Activated naive CD4-positive, alpha-beta T cell (primary cell): ENCODE measurements at places on chromosomes 2 and 18.

DNA sequence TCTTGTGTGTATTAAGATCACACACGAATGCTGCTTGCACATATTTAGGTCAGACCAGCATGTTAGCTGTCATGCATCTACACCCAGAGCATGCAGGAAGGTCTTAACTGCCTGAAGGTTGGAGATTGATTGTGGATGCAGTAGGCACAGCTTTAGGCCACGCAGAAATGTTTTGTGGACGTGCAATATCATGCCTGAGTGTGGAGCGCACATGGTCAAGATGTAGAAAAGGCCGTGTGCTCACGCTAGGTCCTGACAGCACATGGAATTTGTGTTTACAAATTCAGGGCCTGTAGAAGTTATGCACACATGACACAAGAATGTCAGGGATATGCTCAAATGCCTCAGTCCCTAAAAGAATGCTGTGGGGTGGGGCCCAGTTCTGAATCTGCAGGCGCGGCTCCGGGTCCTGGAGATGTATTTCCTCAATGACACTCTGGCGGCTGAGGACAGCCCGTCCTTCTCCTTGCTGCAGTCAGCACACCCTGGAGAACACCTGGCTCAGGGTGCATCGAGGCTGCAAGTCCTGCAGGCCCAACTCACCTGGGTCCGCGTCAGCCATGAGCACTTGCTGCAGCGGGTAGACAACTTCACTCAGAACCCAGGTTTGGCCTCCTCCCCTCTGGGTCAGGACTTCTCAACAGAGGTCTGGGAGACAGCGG, 27.9 kb downstream of the MARCO start:
- DNase-seq: no peak

- DNase-seq: no peak
Observed at GRCh38 chr2:7020059-7020458, 102.8 kb downstream of the RNF144A start.

- DNase-seq: no peak
Observed at GRCh38 chr2:26612522-26613240, 28.5 kb downstream of the CIB4 start.

- no peak for DNase-seq
Observed at GRCh38 chr2:39513641-39514094, 76.6 kb upstream of the MAP4K3 start.

DNA sequence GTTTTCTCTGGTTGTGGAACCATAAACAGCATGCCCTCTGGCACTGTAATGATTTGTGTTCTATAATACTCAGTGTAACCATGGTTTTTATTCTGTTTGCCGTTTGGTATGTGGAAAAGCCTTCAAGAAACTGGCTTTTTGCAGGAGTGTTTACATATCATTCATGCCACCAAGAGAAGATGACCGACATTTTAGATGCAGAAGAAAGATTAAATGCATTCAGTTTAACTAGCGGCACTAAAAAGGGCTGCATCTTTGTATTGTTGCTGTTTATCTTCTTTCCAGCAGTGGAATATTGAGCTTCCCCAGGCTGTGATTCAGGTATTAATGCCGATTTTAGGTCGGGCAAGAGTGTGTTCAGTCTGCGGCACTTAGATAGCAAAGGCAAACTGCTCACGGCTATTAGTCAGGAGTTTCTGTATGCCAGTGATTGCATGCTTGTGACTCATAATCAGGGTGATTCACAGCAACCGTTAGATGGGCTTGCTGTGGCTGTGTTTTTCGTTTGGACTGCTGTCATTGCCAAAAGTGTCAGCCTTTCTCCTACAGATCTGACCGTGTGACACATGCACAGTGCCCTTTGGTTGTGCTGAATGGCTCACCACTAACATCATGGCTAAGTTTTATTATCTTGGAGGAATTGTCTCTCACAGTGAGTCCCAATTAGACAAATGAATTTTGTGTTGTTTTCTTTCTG, 479.7 kb downstream of the PARD3B start:
- no peak for DNase-seq

DNA sequence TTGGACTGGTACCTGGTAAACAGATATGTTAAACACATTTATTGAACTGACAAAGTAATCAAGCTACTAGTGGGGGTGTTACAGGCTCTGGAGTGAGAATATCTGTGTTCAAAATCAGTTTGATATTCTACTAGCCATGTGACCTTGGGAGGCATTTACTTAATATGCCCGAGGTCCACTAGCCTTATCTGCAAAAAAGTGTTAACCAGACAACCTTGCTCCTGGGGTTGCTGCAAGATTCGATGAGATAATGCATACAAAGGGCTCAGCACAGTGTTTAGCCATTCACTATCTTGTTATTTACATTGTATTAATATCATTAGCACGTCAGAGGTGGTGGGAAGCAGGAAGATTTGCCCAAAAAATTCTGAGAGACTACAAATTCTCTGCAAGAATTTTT, 103.3 kb downstream of the CDH2 start:
- no peak for DNase-seq

DNA sequence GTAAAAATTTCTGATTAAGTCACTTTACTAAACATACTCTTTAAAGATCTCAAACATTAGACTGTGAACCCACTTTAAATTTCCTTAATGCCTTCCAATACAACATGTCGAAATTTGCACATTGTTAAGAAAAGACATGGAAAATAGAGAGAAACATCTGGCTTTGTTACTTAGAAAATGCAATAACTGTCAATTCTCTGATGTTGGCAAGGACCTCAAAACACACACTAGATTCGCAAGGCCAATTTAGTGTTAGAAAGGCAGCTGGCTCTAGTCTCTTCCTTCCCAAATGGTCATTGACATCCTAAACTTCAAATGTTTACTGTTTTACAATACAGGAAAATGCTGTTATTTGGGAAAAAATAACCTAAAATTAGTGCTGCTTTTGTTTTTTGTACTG, 110.6 kb downstream of the UPP2 start:
- DNase-seq: no peak

GRCh38 chr2:130878933-130879332, 42.2 kb downstream of the ARHGEF4 start:
- no peak for DNase-seq

DNA sequence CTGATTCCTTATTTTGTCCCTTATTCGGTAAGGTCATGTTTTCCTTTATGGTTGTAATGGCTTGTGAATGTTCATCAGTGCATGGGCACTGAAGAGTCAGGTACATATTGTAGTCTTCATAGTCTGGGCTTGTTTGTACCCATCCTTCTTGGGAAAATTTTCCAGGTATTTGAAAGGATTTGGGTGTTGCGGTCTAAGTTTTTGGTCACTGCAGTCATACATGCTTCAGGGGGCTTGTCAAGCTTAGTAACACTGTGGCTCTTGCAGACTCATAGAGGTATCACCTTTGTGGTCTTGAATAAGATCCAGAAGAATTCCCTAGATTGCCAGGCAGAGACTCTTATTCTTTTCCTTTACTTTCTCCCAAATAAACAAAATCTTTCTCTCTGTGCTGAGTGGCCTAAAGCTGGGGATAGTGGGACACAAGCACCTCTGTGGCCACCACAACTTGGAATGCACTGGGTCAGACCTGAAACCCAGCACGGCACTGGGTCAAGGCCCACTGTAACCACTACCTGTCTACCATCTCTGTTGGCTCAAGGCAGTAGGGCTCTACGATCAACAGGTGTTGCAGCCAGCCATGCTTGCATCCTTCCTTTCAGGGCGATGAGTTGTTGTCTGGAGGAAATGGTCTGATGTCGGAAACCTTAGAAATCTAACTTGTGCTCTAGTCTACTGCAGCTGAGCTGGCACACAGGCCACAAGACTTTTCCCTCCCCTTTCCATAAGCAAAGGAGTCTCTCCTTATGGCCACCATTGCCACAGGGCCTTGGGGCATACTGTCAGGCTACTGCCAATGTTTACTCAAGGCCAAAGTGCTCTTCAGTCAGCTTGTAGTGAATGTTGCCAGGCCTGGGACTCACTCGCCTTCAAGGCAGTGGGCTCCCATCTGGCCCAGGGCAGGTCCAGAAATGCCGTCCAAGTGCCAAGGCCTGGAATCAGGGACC, 21.5 kb downstream of the IL1RN start:
- DNase-seq: no peak

GRCh38 chr2:181778621-181779201, 98.4 kb upstream of the NEUROD1 start:
- DNase-seq: no peak

DNA sequence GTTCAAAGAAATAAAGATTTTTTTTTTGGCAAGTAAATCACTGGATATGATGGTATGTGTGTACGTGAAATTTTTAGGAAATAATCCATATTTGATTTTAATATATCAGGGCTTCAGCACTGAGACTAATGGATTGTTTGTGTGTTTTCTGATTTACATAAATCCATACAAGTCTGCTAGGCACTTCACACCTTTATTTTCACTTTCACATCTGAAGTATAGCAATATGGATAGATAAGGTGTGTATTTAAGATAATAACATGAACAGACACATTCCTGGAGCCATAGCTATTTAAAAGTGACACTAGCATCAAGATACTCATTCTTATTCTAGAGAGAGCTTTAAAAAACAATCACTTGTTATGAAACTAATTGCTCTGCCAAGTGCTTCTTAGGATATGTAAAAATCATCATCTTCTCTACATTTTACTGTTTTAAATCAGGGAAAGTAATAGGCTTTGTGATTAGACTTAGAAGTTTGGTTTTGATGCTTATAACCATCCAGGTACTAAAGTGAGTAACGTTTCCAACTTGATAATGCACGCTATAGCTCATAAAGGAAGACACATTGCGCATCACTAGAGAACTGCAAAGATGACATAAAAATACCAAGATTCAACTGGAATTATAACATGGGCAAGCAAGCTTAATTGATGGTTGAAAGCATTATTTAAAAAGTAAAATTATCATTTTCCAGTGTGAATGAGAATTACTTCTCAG, 208.9 kb downstream of the ZEB2 start:
- no peak for DNase-seq

DNA sequence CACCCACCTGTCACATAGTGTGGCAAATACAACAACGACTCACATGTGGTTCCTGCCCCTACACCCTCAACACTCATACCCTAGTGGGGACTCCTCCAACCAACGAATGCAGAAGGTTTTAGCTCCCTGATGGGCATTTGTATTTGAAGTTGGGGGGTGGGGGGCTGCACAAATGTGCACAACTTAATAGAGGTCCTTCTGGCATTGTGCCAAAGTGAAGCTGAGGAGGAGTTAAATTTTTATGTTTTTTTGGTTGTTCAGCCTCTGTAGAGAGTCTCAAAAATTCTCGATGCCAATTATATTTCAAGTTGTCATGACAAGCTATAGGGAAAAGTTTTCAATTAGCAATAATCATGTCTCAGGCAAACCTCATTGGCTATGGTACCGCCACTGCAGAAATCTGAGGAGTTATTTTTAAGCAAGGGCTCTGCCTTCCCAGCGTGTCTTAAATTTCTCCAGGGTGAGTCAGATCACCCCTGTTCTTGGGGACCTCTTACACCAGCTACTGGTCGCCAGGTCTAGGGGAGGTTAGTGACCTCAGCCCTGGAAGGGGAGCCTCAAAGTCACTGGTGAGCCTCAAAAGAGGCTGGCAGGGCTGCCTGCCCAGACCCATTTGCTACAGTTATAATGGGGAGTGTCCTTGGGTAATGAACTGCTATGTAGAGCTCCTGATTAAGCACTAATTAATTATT, 102.7 kb upstream of the TAF1B start:
- no peak for DNase-seq

DNA sequence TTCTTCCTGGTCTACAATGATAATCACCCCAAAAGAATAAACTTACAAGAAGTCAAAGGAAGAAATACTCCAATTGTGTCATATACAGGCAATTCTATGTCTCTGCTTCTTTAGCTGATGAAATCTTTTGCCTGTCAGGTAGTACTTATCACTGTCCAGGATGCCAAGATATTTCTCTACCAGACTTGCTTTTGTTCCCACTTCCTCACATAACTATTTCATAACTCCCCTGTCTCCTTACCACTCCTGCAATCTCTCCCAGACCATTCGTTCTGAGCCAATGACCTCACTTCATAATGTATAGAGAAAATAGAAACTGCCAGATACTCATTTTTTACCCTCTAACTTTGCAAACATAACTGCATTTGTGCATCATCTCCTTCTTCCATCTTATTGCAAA, 39.1 kb downstream of the HNMT start:
- DNase-seq: no peak

DNA sequence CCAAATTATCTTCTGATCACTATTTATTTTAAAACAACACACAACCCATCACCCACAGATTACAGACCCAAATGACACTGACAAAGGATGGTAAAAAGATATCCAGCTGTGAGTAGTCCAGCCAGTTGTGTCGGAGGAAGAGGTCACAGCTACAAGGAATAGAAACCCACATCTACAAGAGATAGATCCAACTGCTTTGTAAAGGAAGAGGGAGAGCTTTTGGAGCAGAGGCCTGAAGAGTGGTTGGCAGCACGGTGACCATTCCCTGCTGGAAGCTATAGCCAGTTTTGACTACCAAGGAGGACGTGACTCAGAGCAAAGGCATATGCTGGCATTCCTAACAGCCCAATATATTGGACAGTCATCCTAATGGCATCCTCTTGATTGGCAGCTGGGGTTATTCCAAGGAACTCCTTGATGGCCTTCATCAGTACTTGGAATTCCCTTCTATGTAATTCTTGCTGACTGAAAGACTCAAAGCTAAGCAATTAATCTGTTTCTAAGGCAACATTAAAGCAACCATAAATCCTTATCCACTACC, 17.1 kb downstream of the SLC8A1 start:
- DNase-seq: no peak

DNA sequence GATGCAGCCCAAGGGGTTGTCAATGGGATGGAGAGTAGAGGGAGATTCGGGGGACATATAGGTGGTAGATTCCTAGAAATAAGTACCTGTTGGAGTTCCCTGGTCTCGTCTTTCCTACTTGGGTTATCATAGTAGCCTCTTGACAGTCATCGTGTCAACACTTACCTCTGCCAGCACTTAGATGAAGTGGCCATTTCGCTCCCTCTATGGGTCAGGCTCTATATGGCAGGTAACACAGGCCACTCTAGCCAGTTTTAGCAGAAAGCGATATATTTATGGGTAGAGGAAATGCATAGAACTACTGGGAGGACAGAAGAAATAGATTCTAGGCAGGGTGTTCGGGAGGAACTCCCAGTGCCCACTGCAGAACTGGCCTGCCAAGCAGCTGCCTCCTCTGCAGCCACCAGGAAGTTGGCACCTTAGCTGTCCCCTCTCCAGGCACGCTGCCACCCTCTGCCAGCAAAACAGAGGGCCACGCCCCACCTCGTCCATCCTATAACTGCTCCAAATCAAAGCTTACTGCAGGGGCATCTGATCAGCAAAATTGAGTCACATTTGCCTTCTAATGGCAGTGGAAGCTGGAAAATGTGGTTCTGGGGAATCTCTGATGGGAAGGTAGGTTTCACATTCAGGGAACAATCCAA, 181.3 kb downstream of the INSIG2 start:
- no peak for DNase-seq

DNA sequence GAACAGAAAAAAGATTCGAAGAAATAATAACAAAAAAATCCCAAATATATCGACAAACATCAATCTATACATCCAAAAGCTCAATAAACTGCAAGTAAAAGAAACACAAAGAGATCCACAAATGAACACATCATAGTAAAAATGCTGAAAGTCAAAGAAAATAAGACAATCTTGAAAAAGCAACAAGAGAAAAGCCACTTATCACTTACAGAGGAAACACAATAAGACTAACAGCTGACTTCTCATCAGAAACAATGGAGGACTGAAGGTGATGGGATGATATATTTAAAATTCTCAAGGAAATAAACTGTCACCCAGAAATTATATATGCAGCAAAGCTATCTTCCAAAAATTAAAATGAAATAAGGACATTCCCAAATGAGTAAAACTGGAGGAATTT, 140.3 kb downstream of the NDUFA10 start:
- no peak for DNase-seq

GRCh38 chr2:106104332-106105062, 89.6 kb downstream of the UXS1 start:
- peak; percentile 34 for DNase-seq

GRCh38 chr2:221455214-221455613, 116.9 kb downstream of the EPHA4 start:
- no peak for DNase-seq
